ENCODE measurements at places on chromosomes 6 and 20.

DNA sequence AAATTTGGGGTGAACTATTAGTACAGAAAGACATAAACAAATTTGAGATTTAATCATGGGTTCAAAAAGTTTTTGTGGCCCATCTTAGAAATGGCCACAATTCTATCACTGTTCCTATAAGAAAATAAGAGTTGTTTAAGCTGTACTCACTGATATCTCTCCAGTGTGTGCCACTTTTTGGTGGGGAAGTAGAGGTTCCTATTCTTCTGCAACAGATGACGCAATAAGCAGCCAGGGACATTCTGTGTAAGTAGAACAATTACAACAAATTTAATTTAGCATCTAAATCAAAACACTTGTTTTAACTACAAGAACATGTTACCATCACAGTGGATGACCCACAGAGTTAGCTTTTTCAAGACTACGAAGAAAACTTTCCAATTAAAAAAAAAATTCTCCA is 9.9 kb downstream of the SERAC1 start:
- no peak for DNase-seq

DNA sequence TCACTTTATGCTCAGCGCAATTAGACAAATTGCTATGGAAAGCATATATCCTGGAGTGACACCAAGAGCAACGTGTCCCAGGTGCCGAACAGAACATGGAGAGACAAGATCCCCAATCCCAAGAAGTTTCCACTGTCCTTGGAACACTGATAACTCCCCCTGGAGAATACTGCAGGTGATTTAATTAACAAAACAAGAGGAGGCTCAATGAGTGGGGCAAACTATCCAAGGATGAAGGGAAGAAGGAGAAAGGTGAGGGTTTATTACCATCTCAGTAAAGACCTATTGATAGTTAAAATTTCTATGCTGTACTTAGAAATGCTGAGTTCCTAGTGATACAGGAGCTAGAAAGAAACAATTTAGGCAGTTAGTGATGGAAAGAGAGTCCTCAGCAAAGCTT is 35.7 kb downstream of the EDN1 start:
- DNase-seq, result no peak

DNA sequence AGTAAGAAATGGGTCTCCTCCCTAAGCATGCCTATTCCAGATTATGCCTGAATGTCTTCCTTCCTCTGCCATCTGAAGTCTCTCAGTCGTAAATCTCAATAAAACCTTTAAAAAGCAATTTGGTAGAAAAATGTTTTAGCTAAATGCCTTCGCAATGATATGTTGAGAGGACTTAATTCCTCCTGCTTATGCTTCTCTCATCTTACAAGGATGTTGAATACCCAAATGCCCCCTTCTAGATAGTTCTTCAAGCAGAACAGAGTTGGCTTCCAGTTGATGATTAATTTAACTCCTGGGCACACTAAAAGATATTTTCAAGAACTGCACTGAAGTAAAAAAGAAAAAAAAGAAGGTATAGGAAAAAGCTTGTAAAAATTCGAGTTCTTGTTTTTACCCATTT is 275.0 kb upstream of the SPTLC3 start:
- DNase-seq, result no peak

DNA sequence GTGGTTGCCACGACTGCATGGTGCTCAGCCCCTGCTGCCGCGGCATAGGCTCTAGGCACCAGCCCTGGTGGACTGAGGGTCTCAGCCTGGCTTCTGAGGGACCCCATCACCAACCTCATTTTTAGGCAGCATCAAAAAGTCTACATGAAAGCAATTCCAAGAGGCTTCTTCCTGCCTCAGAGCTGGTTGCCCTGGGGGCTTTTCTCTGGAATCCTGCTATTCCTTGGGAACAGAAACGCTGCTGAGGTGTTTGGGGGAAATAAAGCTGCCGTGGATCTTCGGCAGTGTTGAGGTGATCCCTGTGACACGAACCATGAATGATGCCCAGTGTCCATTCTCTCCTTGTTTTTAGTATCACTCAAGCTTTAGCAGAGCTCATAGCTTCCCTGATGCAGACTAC is 148.4 kb upstream of the LRFN2 start:
- DNase-seq, result no peak

- no peak for DNase-seq
Measured at GRCh38 chr6:167093406-167093921, 29.4 kb upstream of the CCR6 start.

DNA sequence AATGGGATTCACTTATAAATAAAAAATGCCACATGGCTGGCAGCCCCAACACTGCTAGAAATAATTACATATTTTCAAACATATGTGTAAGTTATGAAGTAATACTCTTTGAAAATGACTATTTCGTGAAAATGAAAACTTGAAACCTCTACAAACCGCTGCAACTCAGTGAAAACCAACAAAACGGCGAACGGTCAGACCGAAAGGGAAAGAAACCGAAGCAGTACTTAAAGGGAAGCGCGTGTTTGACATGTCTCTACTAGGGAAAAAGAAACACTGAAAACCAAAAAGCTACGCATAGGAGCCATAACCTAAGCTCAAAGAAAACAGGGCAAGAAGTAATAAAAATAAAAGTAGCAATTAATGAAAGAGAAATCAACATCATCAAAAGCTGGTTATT is 121.0 kb upstream of the GGTLC1 start:
- no peak for DNase-seq

DNA sequence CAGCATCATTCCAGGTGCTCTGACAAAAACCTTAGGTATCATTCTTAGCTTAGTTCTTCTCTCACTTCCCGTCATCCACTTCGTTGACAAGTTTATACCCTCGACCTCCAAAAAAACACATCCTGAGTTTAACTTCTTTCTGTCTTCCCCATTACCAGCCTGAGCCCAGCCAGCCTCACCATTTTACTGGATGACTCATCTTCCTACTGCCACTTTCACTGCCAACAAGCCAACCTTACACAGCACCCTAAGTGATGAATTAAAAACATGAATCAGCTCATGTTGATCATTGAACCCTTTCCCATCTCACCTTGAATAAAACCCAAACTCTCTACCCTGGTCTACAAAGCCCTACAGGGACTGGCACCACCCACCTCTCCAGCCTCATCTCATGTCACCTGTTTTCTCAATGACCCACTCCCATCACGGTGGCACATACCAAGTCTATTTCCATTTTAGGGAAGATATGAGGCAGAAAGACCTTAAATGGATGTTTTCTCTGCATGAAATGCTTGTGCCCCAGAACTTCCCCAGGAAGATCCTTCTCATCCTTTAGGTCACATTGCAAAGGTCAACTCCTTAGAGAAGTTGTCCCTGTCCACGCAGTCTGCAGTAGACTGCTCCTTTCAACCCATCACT is 9.9 kb upstream of the UST start:
- DNase-seq, result no peak

DNA sequence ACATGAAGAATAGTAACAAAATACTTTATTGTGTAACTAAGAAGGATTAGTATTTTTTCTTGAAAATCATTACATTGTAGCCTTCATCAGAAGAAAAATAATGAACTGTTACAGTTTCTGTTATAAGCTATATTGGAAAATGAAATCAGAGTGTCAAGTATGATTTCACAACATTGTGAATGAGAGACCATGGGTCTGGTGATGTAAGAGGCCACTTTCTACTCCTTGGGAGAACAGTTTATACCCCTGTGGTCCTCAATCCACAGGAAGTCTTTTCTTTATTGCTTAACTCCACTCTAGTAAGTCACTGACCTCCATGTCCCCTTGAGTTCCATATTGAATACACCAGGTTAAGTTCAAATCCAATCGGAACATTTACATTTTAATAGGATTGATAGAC is 218.7 kb upstream of the FERMT1 start:
- DNase-seq, result no peak

DNA sequence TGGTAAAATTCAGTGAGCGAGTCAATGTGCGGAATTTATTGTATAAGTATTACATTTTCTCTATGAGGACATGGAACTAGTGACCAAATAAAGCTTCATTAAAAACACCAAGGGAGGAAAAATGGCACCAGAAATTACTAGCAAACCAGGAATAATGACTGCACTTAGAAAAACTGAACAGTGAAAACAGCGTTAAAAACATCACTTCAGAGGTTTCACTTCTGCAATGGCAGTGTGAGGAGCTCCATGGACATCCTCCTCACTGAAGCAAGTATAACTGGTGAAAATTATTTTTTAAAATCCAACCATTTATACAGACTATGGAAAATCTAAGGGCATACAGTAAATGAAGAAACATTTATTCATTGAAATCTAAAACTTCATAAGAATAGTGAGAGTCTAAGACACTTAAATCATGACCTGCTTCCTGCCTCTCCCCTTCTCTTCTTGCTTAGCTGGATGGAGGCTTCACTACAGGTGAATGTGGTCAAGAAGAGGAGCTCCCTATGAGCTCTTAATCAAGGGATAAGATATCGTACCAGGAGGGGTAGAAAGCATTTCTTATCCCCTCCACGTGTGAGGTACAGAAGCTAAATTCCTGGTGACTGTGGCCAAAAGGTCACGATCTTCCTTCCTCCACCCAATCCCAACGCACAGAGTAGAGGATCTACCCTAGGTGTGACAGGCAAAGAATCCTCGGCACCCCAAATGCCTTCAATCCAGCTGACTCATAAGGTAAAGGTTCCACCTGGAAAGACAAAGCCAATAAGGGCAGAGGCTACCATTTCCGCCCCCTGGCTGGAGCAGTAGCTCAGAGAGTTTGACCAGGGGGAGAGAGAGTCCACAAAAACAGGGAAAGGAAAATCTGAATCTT is 12.3 kb upstream of the ASF1A start:
- no peak for DNase-seq

DNA sequence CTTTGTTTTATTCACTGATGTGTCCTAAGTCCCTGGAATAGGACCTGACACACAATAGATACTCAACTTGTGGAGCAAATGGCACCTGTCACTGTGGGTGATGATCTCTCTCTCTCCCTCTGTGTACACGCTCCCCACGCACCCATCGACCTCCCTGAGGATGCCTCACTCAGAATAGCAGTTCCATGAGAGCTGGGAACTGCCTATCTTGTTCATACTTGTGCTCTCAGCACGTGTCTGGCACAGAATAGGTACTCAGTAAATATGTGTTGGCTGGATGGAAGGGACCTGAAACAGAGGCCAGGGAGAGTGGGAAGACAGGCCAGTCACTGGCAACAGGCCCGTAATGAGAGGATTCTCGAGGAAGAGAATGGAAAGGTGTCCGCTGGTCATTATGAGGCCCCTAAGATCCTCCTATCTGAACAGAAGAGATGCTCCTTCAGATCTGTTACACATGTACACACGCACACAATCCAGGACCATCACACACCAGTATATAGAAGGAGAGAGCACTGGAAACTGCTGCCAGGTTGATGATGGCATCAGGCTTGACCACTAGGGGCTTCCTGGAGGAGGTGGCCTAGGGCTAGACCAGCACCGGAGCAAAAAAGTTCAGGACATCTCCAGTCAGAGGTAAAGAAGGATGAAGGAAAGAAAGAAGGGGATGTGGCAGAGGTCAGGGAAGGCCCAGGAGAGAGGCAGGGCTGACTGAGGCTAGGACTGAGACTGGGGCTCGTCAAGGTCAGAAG is 30.9 kb downstream of the VEGFA start:
- DNase-seq, result no peak

DNA sequence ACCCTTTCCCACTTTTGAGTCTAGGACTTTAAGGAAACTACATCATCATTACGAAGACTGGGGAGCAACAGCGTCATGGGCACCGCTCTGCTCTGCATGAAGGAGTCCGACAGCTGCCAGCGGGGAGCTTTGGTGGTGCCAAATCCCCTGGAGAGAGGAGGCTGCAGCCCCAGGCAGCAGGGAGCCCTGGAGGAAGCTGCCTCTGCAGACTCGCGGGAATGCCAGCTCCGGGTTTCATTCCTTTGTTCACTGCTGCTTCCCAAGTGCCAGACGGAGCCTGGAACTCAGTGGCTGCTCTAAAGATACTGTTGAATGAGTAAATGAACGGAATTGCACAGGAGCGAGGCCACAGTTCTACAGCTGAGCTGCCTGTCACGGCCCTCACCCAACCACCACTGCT is 196.5 kb upstream of the THBS2 start:
- DNase-seq, result no peak

DNA sequence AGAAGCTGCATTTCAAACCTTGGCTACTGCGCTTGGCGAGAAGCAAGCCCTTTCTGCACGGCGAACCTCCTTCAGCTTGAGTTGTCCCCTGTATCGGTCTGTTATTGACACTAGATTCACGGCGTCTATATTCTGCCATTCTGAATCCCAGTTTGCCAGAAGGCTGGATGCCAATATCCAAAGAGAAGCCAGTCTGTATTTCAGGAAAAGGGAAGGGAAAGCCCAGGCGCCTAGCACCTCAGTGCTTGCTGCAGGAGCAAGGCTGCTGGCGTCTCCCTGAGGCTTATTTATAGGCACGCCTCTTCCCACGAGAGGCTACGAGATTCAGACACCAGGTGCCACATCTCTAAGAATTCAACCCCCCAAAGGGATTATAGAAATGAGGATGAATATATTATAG is 89.6 kb upstream of the CDH4 start:
- DNase-seq, result no peak

DNA sequence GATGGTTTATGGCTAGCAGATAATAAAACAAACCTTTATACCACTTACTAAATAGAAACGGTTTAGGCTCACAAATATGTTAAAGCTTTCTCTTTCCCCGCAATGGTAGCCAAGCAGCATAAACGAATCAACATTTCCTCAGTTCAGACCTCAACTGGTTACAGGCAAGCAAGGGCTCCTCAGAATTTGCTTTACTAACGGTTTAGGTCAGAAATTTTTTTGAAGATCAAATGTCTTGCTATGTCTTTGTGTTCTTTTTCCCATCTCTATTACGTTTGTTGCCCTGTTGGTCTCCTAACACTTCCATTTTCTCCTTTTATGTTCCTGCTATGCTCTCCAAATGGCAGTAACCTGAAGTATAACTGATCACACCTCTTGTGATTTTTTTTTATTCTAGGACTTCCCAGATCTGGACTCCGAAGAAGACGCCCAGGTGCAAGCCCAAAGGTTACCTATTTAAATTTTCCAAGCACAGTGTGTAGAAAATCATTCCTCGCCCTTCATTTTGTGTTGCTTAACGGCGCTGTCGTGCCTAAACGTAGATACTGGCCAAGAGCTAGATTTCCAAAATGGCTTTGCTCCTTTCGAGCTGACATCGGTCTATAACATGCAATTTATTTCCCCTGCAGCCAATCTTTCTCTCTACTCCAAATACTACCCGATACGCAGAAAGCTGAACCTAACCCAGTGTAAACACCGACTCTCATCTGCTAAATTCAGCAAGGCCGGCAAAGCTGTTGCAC is 717 bp upstream of the ASF1A start:
- DNase-seq, result no peak

GRCh38 chr6:46948699-46949098 is 27.0 kb upstream of the ADGRF5 start:
- DNase-seq, result no peak

- no peak for DNase-seq
Measured at GRCh38 chr6:41170547-41171160, 7.7 kb upstream of the TREM2 start.

GRCh38 chr6:121755485-121755884 is 320.0 kb downstream of the GJA1 start:
- DNase-seq, result no peak

DNA sequence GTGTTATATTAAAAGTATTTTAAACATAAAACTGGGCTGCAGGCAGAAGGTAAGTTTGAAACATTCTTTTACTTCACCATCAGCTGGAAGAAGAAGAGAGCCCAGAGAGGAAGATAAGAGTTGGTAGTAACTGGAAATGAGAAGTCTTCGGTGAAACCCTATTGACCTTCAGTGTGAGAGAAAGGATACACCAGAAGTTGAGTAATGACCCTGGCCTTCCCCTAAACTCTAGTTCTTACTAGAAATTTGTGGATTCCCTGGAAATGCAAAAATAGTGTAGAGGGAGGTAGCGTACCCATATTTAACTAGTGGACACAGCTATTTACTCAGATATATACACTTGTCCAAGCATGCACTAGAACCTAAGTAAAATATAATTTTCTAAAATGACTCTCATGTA is 8.0 kb upstream of the EPM2A start:
- DNase-seq, result no peak

All from GM04504 (cell line).